ENCODE measurements at places on chromosomes 7 and 10.

DNA sequence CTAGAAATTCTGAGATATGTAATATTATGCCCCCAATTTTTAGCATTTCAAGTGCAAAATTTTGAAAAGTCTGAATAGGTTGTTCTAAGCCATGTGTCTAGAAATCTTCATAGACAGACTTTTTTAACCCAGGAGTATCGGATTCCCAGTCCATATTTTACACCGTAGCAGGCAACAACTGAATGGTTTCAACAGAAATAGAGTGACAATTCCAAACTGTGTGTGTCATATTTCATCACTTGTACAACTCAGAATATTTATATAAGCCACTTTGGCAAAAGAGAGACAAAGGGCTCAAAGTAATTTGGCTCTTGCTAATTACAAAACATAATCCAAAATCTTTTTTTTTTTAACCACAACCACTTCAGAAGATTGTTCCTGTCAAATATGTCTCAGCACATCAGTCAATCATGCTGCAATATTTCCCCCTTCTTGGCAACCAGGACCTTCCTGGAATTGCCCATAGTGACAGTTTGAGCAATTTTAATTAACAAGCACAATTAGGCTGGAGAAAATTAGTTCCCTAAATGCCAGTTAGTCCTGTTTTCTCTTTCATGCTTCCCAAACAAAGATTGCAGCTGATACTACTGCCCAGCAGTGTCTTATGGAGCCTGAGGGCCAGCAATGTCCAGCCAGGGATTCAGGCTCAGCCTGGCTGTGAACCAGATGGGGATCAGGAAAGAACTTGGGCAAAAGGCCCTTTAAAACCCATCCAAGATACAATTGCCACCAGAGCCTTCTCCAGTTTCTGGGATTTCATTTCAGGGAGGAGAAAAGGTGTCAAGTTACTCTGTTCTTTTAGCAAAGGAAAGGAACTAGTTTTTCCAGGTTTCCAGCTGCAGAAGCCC is 533.3 kb upstream of the GHITM start:
- DNase-seq: no peak

DNA sequence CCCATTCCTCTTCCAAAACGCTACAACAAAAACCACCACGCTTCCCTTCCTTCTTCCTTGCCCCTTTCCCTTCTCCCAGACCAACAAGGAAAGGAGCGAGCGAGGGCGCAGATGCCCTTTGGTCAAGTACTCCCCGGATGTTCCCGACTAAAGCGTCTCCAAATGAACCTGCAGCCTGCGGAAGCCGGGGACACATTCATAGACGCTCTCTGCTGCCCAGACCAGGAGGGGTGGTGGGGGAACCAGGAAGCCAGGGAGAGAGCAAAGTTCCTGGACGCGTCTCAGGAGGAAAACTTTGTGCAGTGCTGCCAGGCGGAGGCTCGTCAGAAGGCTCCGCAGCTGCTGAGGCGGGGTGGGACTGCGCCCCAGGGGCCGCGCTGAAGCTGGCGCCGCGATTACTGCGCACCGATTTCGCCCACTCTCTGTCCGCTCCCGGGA is 754 bp downstream of the SEMA3D start:
- no peak for DNase-seq

- no peak for DNase-seq
These were observed 27.4 kb downstream of the SCART1 start for GRCh38 chr10:133481086-133481643.

DNA sequence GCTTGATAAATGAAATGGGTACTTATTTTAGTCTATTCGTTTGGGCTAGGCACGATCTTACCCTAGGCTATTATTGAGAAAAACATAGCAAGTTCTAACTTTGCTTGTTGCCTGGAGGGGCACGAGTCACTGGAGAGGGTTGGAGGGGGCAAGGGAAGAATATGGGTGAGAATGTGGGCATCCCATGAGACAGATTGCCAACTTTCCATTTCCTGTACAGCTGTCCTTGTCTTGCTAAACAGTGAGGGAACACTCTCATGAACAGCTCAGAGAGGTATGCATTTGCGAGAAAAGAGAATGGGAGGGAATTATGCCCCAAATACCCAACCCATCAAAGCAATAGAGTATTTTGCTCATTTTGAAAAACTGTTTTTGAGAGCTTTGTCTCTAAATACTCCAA is 9.2 kb downstream of the CDHR3 start:
- no peak for DNase-seq

- no peak for DNase-seq
These were observed at the start of gene IFIT3 for GRCh38 chr10:89327803-89328441. IFIT3 (plus strand) TSS chr10:89327997; CDS start chr10:89328074, 77 bp downstream.

GRCh38 chr10:133438711-133439273 is 14.4 kb upstream of the SPRN start:
- DNase-seq: no peak

DNA sequence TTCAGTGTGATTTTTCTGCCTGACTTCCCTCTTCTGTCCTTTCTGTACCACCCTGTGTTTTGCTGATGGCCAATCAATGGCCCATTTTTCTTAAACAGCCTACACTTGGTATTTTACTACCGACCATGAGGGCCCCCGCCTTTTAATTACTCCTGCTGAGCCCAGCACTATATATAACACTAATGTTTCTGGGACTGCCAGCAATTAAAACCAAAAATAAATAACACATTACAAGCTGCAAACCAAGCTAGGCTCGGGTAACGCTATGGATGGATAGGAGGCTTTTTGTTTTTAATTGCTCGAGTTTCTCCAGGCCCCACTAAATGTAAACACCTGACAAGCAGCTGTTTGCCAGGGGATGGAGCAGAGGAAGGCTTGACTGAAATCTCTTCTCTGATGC is 915.4 kb upstream of the AUTS2 start:
- DNase-seq: peak; percentile 97

DNA sequence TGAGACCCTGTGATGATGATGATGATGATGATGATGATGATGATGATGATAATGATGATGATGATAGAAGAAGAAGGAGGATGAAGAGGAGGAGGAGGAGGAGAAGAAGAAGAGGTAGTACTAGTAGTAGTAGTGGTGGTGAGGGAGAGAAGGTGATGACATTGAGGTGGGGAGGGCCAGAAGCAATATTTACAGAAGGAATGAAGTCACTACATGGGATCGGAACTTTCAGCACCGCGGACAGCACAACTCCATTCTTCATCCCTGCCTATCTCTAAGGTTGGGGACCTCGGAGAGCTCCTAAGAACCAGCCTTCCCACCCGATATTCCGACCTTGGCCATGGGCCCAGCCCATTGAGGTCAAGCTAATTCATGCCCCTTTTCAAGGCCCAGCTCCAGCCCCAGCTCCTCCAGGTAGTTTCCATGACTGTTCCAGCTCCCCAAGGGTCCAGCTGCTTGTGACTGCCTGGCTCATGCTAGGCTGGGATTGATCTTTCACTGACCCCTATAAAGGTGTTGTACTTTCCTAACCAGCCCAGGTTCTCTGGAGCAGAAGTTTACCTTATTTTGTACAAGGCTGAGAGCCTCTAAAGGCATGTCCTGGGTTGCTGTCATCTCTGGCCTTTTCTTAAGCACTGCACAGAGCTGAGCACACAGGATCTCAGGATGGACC is 10.3 kb downstream of the CRHR2 start:
- no peak for DNase-seq

DNA sequence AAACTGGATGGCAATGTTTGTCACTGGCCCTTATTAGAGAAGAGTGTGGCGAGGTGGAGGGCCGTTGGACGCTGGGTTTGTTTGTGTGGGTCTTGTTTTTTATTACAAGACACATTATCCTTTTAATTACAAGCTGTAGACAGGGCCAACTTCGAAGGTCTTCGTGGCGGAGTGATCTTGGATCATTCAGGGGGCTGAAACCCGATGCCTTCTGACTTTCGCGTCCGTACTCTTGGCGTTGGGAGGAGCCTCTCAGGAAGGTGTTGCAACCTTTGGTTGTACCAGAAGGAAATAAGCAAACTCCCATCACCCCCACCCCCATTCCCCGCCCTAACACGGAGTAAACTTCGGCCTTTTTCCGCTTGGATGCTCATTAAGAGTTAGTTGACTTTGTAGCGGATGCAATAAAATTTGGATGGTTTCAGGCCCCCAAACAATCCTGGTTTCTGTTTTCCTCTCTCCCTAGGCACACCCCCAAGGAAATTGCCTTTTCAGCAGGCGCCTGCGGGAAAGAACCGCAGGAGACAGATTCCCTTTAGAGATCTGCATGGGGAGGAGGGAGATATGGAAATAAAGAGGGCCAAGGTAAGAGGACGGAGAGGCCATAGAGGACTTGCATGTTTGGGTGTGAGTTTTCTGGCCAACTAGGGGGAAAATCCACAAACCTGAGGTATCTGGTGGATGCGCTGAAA is 294.5 kb upstream of the NFE2L3 start:
- no peak for DNase-seq

DNA sequence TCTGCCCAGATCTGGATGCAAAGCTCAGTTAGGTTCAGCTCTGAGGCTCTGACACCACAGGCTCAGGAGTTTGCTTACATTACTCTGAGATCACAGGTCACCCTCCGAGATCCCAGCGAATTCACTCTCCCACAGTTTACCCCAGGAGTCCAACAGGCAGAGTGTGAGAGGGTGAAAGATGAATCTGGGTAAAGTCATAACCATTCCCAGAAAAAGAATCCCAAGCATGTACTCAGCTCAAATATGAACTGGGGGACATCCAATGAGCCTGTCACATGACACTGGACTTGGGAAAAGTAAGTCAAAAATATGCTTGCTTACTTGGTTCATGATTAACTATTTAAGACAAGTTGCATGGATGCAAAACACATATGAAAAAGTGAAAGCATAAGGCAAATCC is 110.3 kb upstream of the ARID5B start:
- no peak for DNase-seq

DNA sequence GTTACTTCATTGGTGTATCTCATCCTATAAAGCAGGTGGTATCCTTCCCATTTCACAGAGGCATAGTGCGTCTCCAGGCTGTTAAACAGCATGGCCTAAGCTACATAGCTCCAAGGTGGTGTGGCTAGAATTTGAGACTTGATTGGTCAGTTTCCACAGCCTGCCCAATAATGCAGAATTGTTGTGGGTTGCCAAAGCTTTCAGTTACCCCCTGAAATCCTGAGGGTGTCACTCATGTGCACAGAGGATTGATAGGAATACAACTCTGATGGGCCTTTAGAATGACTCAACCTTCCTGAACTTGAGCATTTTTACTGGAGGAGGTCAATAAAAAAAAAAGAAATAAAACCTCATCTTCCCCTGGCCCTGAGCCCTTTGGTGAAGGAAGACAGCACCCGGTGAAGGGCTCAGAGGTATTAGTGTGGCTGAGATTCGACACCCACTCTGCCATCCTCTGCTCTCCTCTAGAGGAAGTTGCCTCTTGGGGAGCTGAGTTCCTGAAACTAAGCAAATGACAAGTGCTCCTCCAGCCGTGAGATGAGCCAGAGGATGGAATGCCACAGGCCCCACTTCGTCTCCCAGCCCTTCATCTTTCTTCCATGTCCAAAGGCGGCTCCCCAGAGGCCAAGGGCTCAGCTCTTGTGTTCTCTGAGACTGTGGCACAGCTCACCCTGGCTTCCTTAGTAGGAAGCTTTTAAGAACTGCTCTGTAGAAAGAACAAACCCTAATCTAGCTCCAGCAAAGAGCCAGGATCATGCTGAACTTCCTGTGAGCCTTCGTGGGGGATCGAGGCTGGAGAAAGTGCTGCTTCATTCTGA is 1.0 kb downstream of the ACSL5 start:
- DNase-seq: no peak

DNA sequence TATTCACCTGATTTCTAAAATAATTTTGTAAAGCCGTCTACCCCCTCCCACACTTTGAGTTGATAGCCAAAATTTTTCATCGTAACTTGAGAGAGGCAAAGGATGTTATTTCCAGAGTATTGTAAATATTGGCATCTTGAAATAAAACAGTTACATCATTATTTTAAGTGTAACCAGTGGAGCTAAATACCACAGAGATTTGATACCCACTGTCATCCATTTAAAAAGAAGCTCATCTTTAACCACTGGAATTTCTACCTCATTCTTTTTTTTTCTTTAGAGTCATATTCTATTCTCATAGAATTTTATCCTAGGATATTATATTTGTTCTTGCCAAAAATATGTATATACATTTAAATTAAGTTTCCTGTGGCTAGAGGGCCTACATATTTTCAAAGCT is 48.6 kb downstream of the CAMK1D start:
- DNase-seq: no peak

GRCh38 chr7:39702133-39702532 is 78.8 kb downstream of the RALA start:
- no peak for DNase-seq

- peak; percentile 63 for DNase-seq
These were observed 107.5 kb downstream of the REEP3 start for GRCh38 chr10:63628526-63629362.

GRCh38 chr10:96263669-96264068 is 7.7 kb downstream of the BLNK start:
- no peak for DNase-seq

DNA sequence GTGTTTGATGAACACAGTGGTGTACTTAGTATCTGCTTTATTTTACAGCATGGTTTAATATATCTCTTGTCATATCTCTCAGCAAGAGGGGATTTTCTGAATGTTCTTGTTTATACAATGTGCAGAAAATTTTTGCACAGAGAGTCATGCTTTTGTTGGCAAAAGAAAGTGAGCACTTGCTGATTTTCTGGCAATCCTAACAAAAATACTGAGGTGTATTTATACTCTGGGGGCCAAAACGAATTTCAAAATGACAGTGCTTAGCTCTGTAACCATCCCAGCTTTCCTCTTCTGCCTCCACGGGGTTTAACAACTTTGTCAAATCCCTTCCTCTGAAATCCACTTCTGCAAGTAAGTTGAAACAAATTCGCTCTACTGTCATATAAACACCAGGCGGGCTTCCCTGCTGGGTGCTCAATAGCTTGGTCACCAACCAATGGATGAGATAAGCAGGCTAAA is 169.2 kb downstream of the NOC3L start:
- no peak for DNase-seq

DNA sequence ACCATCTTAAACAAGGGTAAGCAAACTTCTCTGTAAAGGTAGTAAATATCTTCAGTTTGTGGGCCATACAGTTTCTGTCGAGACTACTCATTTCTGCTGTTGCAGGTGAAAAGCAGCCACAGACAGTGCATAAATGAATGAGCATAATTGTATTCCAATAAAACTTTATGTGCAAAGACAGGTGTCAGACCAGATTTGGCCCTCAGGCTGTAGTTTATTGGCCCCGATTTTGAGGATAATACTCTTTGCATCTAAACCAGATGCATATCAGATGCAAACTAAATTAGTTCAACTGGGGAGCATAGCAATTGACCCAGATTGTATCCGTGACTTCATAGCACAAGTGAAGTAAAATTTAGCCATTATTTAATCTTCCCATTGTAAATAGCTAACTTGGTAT is 70.0 kb downstream of the SNX10 start:
- DNase-seq: no peak

- no peak for DNase-seq
These were observed 16.5 kb downstream of the AP5Z1 start for GRCh38 chr7:4791738-4792536.

- DNase-seq: no peak
These were observed 409.2 kb downstream of the NRG3 start for GRCh38 chr10:82284180-82284579.

DNA sequence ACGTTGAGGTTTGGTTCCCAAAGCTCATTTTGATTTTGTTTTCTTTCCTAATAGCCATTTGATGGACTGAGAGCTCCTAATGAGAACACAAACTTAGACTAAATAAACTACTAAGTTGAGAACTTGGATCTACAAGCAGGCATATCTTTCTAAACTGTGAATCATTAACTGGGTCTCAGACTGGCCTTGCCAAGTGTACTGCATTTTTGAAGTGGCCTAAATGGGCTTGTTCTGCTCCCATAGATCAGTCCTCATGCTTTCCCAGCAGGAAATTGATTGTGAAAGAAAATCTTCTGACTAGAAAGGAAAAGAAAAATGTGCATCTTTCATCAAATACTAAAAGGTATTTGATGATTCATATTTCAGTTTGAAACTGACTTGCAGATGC is 46.7 kb upstream of the RBM33 start:
- no peak for DNase-seq
